ENCODE measurements at places on chromosomes 2 and 18.

- no peak for DNase-seq
Observed at GRCh38 chr2:99520813-99521212, 31.0 kb upstream of the REV1 start.

DNA sequence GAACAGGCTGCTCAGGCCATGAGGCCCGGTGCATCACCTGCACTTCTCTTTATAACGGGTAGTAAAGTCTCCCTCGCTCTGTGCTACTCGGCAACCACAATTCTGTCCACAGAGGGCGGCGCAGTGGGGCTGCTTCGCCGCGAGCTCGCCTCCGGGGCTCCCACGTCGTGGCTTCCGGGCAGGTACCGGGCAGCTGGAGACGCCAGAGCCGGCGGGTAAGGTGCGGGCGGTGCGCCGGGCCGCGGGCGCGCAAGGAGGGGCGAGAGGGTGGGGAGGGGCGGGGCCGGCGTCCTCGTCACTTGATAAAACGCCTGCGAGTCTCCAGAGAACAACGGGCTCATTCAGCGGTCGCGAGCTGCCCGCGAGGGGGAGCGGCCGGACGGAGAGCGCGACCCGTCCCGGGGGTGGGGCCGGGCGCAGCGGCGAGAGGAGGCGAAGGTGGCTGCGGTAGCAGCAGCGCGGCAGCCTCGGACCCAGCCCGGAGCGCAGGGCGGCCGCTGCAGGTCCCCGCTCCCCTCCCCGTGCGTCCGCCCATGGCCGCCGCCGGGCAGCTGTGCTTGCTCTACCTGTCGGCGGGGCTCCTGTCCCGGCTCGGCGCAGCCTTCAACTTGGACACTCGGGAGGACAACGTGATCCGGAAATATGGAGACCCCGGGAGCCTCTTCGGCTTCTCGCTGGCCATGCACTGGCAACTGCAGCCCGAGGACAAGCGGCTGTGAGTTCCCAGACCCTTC, at the start of gene ITGA6:
Gene ITGA6 (plus strand): TSS at position 331 of the 734 bp plus-strand sequence.
- DNase-seq, result peak; percentile 60

GRCh38 chr2:196712867-196713266, 73.4 kb downstream of the CCDC150 start:
- no peak for DNase-seq

DNA sequence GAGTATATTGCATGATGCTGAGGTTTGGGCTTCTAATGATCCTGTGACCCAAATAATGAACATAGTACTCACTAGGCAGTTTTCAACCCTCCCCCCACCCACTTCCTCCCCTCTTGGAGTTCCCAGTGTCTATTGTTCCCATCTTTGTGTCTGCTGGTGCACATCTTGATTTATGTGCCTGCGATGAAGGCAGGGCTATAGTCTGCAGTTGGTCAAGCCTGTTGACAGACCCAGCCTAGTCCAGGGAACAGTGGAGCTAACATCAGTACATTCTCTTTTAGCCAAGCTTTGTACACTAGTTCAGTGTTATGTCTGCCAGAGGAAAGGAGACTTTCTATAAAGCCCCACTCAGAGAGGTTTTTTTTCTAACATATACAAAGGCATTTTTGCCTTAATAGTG, 287.6 kb downstream of the CPS1 start:
- DNase-seq, result no peak

DNA sequence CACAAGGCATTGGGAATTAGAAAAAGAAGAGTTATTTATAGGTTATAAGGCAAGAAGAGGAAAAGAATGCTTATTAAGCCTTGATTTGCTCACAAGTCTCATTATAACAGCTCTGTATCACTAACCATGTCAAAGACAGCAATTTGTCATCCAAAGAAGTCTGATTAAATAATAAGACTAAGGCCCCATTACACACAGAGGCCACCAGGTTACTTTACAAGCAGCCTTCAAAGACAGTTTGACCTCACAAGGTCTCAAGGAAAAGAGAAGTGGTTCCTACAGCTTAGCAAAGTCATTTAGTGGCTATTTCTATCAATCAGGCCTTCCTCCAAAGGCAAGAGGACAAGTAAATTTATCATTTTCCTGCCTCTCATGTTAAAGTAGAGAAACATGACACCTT, 188.5 kb downstream of the MBD2 start:
- no peak for DNase-seq

DNA sequence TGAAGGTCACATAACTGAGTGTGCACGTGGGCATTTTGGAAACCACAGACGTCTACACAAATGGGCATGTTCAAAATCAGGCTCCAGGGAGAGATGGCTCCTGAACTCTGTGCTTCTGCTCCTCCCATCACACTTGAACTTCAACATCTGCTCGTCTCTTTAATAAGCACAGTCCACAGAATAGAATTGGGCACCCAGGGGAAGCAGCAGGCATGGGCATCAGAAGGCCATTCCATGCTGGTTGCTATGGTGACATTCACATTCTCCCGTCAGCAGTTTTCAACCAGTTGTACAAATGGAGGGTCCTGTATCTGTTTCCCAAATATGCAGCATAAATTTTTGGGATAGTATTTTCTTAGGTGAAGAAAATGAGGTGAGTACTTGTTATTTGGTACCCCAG, 183.7 kb upstream of the COPS8 start:
- no peak for DNase-seq

DNA sequence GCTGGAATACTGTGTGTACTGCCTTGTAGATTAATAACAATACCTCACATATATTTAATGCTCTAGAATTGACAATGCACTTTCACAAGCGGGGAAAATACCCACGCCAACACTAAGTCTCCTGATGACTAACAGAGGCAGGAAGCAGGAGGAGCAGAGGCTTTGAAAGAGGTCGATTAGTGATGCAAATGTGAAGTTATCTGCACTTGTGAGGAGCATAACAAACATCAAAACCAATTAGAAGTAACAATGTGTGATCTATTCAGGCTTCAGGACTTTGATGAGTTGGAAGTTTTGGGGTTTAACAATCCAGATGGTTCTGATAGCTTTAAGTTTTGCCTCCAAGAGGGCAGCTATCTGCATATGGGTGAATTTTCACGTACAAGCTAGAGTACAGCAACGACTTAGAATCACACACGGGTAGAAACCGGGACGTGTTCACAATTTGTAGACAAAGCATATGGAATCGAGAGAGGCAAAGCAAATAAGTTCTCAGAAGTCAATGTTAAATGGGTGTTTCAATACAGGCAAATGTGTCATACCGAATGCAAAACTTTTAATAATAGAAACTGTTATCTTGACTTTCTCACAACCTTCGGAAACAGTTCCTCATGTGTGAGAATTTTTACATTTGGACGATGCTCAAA, 114.5 kb downstream of the METTL8 start:
- DNase-seq, result no peak

- no peak for DNase-seq
Observed at GRCh38 chr2:133600266-133600928, 32.1 kb upstream of the NCKAP5 start.

- no peak for DNase-seq
Observed at GRCh38 chr2:164523009-164523408, 98.3 kb downstream of the GRB14 start.

DNA sequence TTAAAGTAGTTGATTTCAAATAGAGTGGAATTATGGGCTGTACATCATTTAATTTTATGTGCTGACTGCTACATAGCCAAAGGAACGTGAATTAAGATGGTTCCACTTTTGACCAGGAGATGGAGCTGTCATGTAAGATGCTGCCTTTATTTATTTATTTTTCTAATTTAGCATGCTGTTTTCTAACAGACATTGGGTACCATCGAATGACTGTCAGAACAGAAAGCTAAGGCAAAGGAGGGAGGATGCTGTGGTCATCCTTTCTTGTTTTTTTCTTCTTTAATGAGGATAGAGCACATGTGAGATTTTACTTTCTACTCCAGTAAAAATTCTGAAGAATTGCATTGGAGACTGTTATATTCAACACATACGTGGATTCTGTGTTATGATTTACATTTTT, at the start of gene SCN2A:
Gene SCN2A (plus strand): TSS at position 185 of the 400 bp plus-strand sequence. CDS start 56,410 bp downstream, outside the sequence.
- no peak for DNase-seq

- no peak for DNase-seq
Observed at GRCh38 chr18:58177896-58178470, 134.0 kb downstream of the NEDD4L start.

- no peak for DNase-seq
Observed at GRCh38 chr2:6352906-6353515, 512.7 kb downstream of the CMPK2 start.

DNA sequence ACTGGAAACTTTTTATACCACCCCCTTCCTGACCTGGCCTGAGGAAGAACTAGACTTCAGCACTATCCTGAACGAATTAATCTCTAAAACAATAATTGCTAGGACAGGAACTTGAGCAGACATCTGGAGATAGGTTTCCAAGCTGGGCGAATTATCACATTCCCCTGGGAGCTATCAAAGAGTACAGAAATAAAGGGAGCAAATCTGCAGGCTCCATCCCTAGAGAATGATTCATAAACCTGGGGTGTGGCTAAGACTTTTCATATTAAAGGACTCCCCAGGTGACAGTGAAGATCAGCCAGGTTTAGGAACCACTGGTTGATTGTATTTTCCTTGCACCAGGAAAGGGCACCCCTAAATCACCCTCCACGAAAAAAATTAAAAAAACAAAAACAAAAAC, 105.6 kb upstream of the NOL4 start:
- no peak for DNase-seq

DNA sequence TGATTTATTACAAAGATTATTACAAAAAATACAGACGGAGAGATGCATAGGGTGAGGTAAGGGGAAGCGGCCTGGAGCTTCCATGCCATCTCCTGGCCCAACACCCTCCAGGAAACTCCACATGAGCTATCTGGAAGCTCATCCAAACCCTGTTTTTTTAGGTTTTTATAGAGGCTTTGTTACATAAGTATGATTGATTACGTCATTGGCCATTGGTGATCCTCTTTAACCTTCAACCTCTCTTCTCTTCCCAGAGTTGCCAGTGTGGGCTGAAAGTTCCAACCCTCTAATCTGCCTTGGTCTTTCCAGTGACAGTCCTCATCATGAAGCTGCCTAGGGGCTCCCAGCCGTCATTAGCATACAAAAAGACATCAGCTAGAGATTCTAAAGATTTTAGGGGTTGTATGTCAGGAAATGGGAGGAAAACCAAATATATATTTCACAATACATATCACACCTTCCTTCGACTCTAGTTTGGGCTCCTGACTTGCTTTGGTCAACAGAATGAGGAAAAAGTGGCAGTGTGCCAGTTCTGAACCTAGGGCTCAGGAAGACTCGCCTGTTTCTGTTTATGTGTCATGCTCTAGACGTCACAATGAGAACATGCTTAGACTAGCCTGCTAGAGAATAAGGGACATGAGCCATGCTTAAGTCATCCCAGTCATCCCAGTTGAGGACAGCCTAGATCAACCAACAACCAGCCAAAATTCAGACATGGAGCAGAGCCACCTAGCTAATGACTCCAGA, 54.1 kb downstream of the ETAA1 start:
- DNase-seq, result no peak

DNA sequence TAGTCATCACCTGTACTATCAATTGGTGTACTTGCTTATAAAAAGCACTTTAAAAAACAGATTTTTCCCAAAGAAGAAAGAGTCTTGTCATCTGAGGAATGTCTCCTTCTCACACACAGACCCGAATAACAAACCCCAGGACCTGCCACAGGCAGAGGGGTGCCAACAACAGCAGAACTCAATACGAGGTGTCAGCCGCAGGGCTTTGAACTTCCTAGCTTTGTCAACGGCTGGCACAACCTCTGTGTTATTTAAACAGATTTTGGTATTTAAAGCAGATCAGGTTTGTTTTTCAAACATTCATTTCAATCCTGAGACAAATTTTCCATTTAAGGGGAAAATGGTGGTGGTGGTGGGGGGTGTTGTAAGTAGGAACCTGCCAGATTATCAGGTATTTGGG, 138.4 kb upstream of the RIOK3 start:
- DNase-seq, result no peak

GRCh38 chr2:232134939-232135338, 173.4 kb downstream of the DIS3L2 start:
- no peak for DNase-seq

DNA sequence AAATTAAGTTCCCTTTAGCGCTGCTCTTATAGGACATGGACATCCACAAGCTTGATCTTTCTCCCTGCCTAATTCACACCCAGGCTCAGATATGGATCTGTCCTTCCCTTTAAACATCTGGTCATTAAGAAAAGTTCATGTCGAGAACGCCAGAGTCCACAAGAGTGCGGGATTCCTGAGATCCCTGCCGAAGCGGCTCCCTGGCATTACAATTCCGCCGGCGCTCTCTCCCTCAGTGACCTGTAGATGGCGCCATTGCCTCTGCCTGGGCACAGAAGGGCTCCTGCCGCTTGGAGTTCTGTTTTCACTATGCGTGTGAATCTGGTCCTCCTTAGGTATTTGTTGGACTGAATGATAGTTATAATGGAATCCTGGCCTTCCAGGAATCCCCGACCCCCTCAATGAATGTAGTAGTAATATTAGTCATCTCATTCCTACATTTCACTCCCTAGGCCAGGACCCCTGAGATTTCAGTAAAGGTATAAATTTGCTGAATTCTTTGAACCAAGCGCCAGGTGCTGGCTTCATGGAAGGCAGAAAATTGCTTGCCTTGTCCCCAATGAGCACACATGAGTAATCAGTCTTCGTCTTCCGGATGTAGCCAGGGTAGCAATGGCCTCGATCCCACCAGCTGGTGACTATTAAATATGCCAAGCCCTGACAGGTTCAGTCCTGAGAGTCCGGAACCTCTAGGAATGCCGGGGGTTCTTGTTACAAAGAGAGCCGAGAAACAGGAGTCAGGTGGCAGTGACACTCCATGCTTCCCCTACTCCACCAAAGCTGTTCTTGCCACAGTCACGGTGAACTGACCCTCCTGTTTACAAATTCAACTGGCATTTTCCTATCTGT, 26.4 kb upstream of the CD207 start:
- DNase-seq, result peak; percentile 45

DNA sequence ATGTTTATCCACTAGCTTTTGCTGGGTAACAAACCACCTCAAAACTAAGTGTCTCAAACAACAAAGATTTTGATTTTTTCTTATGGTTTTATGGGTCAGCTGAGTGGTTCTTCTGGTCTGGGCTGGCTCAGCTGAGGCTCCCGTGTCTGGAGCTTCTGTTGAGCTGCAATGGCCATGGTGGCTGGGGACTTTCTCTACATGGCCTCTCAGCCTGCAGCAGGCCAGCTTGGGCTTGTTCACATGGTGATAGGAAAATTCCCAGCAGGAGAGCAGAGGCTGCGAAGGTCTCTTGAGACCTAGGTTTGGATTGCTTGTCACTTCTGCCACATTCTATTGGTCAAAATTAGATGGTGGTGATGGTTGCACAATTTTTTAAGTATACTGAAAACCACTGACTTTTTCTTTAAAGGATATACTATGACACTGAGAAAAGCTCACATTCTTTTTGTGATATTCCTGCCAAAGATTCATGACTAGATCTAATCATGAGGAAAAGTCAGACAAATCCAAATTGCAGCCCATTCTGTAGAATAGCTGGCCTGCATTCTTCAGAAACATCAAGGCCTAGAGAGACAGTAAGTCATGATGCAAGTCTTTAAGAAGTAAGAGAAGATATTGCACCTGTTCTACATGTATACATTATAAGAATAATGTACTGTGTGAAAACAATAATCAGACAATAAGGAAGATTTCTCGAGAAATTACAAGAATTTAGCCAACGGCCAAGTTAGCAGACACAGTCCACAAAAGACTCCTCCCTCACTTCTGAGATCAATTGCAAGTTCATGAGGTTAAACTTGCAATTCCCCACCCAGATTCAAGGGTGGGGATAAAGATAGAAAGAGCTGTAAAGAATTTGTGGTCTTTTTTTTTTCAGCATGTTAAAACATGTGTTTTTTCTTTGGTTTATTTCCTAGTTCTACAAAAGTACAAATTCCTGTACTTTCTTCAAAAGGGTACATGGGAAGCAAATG, 35.0 kb upstream of the IL1R2 start:
- no peak for DNase-seq

Measured in stimulated activated CD8-positive, alpha-beta memory T cell treated with anti-CD3 and anti-CD28 coated beads, Interleukin-7, amount 100 ng/mL, for 1 hour (primary cell).